Myocyte (in vitro differentiated cells): ENCODE measurements at places on chromosomes 4 and X. TPM values are rescaled to one million over a fixed set of nuclear protein-coding genes. Genes with fewer than 3 reads are reported as not detected.

DNA sequence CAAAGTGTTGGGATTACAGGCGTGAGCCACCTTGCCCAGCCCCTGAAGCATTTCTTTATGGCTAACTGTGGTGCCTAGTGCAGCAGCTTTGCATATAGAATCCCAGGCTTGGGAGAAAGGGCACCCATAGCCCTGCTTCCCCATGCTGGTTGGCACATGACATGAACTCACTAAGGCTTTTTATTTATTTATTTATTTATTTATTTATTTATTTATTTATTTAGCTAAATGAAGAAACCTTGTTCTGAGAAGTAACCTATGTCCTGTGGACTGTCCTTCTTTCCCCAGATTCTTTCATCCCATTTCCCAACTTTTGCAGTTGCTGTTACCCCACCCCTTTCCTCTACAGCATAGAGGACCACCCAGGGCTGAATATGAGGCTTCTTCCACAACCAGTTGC lies 1.9 kb upstream of the GJB1 start:
- no peak for DNase-seq

GRCh38 chr4:57320217-57320616 lies 210.0 kb upstream of the IGFBP7 start:
- DNase-seq = no peak

- no peak for DNase-seq
Observed at GRCh38 chr4:4427121-4427870, 40.4 kb downstream of the NSG1 start.

DNA sequence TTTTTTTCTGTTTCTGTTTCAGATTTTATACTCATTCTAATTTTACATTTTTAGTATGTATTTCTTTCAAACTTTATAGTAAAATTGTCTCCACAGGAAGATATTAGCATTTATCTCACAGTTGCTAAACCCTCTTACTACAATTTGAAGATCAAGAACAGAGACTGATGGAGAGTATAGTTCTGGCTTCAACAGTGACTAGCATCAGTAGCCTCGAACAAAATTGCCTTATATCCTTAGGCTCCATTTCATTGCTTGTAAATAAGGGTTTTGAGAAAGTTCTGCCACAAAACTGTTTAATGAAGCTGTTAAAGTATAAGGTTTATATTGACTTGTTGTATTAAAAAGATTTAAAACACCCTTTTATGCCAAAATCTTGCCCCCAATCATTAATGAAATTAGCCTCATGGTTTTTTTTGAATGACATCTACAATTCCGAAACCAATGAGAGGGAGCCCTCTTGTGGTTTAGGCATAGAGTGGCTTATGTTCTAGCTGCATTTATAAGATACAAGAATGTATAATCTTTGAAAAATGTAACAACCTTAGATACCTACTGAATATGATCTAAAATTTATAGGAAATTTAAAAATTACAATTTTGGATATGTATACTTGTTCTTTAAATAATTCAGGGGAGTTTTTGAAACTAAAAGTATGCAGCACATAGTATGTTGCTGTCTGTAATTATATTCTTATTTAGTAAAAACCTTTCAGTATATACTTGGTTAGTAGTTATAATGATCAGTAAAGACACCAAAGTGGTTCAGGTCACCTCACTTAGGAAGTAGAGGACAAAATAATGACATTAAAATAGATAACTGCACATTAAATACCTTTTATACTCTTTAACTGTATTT lies 109.8 kb upstream of the HPGD start:
- DNase-seq = peak; percentile 66

- no peak for DNase-seq
Observed at GRCh38 chrX:68852046-68852445, 23.2 kb downstream of the EFNB1 start.

DNA sequence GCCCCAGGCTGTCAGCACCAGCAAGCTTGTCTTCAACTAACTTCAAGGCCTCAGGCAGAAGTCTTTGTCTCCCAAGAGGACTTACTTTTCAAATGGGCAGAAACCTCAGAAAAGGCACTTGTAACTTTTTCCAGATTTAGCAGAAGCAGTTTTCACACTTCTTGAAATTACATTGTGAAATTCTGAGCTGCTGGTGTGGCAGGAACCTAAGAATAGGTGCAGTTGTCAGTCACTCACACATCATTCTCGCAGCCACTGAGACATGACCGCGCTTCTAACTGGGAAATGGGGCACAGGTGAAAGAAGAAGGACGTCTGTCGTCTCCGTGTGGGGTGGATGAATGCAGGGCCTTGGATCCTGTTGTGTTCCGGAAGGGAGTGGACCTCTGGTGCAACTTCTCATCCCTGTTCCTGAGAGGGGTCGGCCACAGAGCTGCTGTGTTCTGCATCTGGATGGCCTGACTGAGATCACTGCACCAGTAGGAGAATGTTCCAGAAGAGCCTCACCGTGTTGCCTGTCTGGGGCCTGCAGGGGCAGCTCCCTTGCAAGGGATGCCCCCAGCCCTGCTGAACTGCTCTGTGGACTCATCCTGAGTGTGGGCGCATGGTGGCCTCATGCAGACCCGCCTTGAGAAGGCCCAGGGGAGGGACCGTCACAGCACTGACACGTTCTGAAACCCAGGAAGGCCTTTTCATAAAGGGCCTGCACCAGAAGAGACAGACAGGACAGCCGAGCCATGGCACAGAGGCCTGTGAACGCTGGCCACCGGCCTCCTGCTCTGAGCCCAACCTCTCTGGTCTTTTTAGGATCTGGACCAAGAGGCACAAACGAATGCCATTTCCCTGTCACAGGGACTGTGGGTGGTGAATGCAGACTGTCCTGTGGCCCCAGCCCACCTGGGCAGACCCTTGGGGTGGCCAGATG lies 18.7 kb downstream of the NAT8L start:
- no peak for DNase-seq

DNA sequence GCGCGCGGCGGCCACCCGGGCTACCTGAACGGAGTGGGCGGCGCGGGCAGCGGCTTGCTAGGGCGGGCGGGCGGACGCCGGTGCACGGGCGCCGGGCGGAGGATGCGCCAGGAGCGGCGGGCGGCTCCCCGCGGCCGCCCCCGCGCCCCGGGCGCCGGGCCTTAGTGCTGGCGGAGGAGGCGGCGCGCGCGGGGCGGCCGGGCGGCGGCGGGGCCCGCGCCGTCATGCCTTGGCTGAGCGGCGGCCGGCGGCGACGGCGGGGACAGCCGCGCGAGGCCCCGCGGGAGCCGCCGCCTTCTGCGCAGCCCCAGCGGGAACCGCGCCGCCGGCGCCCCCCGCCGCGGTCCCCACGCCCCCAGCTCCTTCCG lies 48.2 kb downstream of the CLDN34 start:
- no peak for DNase-seq

GRCh38 chrX:136353526-136354093 lies 52.8 kb downstream of the ADGRG4 start:
- DNase-seq = no peak

DNA sequence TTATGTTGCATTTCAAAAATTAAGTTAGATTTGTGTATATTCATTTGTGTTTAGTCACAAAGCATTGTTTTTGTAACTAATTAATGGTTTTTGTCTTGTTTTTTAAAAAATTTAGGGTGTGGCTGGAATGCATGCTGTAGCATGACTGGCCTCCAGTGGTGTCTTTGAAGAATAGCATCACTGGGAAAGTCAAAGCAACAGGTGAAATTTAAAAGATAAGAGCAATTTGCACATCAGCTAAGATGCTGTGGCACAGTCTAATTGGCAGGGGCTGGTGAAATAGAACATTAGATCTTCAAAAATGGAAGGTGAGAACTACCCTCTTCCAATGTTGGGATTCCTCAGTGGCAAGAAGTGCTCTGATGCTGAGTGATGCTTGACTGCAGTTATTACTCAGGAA lies 45.3 kb downstream of the ANK2 start:
- peak; percentile 26 for DNase-seq

Gene C4orf36
- 0.21 TPM in 1 of 2 replicates, not detected in the other for total RNA-seq

Gene PRDM5
- total RNA-seq = 12.3 and 13.3 TPM in 2 replicates

Gene OPN1LW
- not detected in 2 replicates for total RNA-seq

Gene COL4A6
- 0.27 and 0.47 TPM in 2 replicates for total RNA-seq
